ENCODE measurements at places on chromosomes 3 and 15. TPM values are rescaled to one million over a fixed set of nuclear protein-coding genes. Genes with fewer than 3 reads are reported as not detected.

GRCh38 chr3:49171775-49172500 is 540 bp downstream of the KLHDC8B start:
- H3K4me3 ChIP-seq: peak overlapping the region; percentile 58
- DNase-seq: no peak
- H3K27me3 ChIP-seq: no peaks in the 10 kb centered on the region
- peaks cover 8% of the 10 kb centered on the region for H3K36me3 ChIP-seq
- peaks cover 35% of the 10 kb centered on the region for H3K4me1 ChIP-seq

DNA sequence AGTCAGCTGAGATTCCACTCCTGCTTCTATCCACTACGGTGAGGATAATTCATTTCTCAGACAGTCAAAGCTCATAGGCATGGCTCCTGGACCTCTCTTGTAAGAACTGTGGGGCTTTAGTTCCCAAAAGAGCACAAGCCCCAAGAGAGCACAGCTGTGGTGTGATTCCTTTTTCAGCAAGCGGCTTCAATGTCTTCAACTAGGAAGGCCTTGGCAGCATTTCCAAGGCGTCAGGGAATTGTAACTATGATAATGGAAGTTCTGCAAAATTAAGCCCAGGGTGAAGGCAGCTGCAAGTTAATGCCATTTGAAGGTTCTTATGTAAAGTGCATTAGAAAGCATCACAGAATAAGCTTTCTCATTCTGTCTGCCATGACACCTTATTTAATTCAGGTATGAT is 657.1 kb downstream of the GRM7 start:
- no peak for DNase-seq
- no peak overlapping the region for H3K4me3 ChIP-seq
- no peaks in the 10 kb centered on the region for H3K4me1 ChIP-seq

The RTP3 gene
- total RNA-seq: not detected

The SHF gene
- 8.0 TPM for total RNA-seq

GRCh38 chr3:129793319-129793718 is 100.2 kb downstream of the TMCC1 start:
- H3K36me3 ChIP-seq: no peaks in the 10 kb centered on the region
- no peak overlapping the region for H3K4me3 ChIP-seq
- DNase-seq: no peak
- peaks cover 29% of the 10 kb centered on the region for H3K4me1 ChIP-seq
- peak overlapping the region; percentile 82 for H3K27ac ChIP-seq
- H3K27me3 ChIP-seq: no peaks in the 10 kb centered on the region

The CTXN2 gene
- total RNA-seq: not detected

The TM4SF18 gene
- total RNA-seq: 2.1 TPM

The BSN gene
- 1.1 TPM for total RNA-seq
